ENCODE measurements at places on chromosomes 16 and 17. TPM values are rescaled to one million over a fixed set of nuclear protein-coding genes. Genes with fewer than 3 reads are reported as not detected.

The KRTAP16-1 gene
- total RNA-seq = not detected

The NOXO1 gene
- 0.40 TPM for total RNA-seq

The PRRT2 gene
- 1.8 TPM for total RNA-seq

The PIRT gene
- not detected for total RNA-seq

The WIPI1 gene
- total RNA-seq = 47.3 TPM

The CNGB1 gene
- total RNA-seq = 0.07 TPM

The NT5C gene
- 11.7 TPM for total RNA-seq

The PLD6 gene
- total RNA-seq = 2.1 TPM

The GINS2 gene
- 15.4 TPM for total RNA-seq

The KRT24 gene
- total RNA-seq = not detected

The CBFA2T3 gene
- not detected for total RNA-seq
